ENCODE measurements at places on chromosomes 13 and 19.
A peak's percentile ranks its signal among the peaks of the same experiment; 100 is the strongest.

DNA sequence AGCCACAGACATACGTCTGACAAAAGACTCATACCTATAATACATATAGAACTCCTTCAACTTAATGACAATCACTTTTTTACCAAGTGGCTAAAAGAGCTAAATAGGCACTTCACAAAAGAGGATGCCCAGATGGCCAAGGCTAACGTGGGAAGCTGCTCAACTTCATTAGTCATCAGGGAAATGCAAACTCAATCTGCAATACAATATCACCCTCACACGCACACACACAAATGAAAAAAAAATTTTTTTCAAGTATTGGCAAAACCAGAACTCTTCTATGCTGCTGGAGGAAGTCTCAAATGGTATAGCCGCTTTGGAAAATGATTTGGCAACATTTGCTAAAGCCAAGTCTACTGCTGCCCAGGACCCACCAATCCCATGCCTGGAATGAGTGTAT, 14.6 kb upstream of the DNMT1 start:
- DNase-seq = no peak

GRCh38 chr13:108667205-108667604, 37.8 kb downstream of the MYO16 start:
- no peak for DNase-seq

DNA sequence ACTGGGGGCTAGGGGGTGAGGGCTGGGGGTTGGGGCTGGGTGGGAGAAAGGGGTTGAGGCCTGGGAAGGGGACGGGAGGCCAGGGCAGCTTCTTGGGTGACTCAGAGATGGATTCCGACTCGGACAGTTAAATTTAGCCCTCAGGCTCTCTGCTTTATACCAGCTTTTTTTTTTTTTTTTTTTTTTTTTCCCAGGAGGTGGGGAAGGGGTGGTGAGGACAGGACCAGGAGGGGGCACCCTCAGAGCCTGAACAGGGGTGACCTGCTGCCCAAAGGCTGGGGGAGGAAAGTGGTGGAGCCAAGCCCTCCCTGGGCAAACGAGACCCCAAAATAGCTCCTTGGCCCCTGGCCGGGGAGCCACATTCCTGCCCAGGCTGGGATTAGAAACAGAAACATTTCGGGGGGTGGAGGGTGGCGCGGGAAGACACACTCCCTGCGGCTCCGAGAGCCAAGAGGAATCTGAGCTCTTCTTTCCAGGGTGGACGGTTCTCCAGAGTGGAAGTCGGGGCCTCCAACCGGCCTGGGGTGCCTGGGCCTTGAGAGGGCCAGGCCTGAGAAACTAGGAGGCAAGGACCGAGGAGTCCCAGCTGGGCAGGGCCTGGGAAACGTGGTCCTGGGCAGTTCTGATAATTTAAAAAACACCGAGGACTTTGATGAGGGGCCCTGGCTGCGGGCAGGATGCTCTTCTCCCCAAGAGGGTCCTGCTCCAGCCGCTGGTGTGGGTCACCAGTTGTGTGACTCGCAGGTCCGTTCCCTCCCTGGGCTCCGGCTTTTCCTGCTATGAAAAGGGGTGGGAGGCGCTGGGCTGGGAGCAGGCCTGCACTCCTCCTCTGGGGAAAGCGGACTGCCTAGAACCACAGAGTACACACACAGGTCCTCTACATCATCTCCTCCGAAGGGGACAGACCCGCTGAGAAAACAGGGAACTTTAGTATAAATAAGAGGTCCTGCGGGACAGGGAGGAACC, 813 bp upstream of the DMPK start:
- DNase-seq = no peak

GRCh38 chr19:49441210-49441959, at the start of gene SLC17A7:
TSS of gene SLC17A7 (minus strand) at chr19:49441527. CDS start at chr19:49441379, 148 bp downstream.
- DNase-seq = peak; percentile 14

DNA sequence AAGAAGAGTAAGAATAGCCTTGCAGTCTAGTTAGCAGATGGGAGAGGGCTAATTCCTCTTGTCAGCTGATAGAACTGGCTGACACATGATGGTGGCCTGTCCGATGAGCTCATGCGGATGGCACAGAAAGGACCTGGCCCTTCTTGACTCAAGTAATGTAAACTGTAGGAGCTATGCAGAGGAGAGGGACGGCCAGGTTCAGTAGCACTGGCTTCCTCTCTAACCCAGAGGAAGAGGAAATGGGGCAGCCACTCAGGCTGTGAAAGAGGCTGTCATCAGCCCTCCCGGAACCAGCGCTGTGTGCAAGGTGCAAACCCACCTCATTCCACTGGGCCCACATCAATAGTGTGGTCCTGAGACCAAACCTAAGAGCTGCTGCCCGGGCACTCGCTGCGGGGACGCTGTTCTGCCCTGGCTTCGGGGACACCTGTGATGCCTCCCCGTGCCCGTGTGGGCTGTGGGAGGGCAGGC, 30.8 kb upstream of the USE1 start:
- no peak for DNase-seq

DNA sequence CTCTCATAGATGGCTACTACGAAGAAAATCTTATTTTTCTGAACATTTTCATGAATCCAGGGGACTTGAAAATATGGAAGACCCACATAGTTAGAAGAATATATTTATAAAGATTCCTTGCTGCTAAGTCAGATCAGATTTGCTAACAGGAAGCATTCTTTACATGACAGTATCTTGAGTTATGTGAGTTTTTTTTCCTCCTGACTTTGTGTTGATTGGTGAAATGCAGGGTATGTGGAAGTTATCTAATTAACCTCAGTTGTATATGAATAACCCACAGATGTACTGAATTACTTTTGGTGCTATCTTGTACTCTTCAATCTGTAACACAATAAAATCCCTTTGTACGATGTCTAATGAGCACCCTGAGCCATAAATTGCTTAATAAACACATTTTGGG, 53.8 kb downstream of the ESD start:
- no peak for DNase-seq

Measured in NCI-H1105 treated with DMSO at 0.1 percent for 48 hours (cell line).